ENCODE measurements at places on chromosomes 2 and 18.

DNA sequence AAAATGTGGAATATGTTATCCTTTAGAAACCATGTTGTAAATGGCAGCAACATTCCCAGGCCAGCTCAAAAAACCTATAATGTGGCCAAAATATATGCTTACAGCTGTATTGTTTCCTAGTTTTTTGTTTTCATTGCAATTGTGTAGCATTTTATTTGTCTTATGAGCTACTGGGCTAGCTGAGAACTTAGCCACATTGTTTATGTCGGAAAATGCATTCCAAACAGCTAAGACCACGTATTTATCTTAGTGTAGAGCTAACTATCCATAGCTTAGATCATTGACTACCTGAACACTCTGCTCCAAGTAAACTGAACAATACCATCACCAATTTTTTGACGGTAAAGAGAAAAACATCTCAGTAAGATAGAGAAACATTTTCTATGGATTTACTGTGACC is 38.4 kb downstream of the METAP1D start:
- no peak for DNase-seq

DNA sequence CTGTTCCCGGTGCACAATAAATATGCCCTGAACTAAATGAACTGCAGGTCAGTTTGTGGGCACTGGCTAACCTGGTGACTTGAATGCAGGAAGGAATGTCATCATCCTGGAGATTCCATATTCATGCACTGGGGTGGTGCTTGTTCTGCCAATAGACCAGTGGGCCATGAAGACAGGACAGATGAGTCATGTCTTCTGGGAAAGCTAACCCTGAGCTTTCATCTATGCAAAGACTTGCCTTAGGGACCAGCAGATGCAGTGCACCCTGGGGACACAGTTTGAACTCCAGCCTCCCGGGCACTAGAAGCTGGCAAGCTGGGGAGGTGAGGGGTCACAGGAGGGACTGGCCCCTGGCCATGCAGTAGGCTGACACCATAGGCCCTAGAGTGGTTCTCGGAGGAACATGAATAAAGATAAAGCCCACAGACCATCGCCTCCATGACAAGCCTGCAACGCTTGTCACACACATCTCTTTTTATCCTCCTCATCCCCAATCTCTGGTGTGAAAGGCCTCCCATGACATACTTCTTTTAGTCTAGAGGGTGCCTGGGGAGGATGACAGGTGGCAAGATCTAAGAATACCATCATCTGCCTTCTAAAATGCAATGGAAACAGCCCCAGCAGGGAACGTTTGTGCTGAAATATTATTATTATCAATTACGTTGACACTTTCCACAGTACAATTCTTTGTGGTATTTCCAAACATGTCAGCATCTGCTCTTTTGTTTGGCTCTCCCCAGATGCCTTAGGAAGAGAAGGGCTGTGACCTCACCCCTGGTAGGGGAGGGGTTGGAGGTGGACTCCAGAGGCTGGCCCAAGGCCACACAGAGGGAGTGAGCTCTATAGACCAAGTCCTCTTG is 267.4 kb upstream of the RAB6C start:
- no peak for DNase-seq

DNA sequence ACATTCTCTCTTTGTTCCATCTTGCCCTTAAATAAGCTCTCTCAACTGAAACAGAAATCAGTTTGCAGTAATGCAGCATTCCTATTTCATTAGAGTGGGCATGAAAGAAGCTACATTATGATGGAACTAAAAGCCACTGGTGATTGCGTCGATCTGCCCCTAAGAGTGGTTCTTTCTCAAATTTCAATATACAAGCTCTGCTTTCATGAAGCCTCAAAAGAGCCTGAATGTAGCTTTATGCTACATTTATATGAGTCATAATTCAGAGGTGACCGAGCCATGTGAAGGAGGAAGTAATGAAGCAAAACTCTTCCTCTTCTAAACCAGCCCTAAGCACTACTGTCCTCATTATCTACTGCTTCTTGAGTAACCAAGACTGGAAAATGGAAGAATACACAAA is 64.8 kb upstream of the CYTIP start:
- DNase-seq, result no peak

GRCh38 chr2:18406219-18406618 is 154.2 kb downstream of the RDH14 start:
- no peak for DNase-seq

DNA sequence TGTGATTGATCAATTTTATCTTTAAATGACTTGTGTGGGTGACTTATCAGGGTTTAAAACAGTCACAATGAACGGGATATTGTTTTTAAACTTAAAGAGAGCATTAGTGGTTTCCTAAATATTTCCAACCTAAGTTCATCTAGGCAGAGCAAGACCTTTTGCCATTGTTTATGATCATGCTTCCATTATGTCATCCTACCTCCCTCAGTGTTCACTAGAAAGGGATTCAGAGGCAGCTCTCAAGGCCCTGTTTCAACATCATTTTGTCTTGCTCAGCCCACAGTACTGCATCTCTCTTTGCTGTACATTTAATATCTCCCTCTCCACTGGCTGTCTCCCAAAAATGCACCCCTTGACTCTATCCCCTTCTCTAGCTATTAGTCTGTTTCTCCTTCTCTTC is 21.5 kb upstream of the PELI1 start:
- DNase-seq, result no peak

- DNase-seq, result no peak
Measured at GRCh38 chr2:18703555-18703954, 114.2 kb upstream of the NT5C1B start.
